ENCODE measurements at places on chromosomes 4 and X. TPM values are rescaled to one million over a fixed set of nuclear protein-coding genes. Genes with fewer than 3 reads are reported as not detected.

The ALAS2 gene
- 197 TPM for total RNA-seq

The DTHD1 gene
- total RNA-seq: not detected

The VEGFD gene
- total RNA-seq: 0.58 TPM

The MTTP gene
- total RNA-seq: 3.4 TPM

The UCP1 gene
- total RNA-seq: not detected

The SOD3 gene
- 28.8 TPM for total RNA-seq

The EDA2R gene
- 0.58 TPM for total RNA-seq

The CXorf58 gene
- 0.18 TPM for total RNA-seq

The IQCM gene
- not detected for total RNA-seq

The NSUN7 gene
- 13.3 TPM for total RNA-seq

The PABPC5 gene
- total RNA-seq: 5.2 TPM

The MAP3K15 gene
- 5.0 TPM for total RNA-seq

The MAP9 gene
- 17.0 TPM for total RNA-seq

The ARHGEF38 gene
- total RNA-seq: 3.7 TPM

The SMIM43 gene
- 0.23 TPM for total RNA-seq

The NAP1L2 gene
- total RNA-seq: 2.6 TPM

The NWD2 gene
- total RNA-seq: 0.06 TPM

The ZNF595 gene
- total RNA-seq: 29.5 TPM

The EGFL6 gene
- total RNA-seq: 20.2 TPM

The GPR101 gene
- not detected for total RNA-seq

The EGF gene
- 9.3 TPM for total RNA-seq

The OPRPN gene
- total RNA-seq: not detected

The SPANXA2 gene
- total RNA-seq: not detected

The CPZ gene
- total RNA-seq: 21.4 TPM

The PNMA5 gene
- not detected for total RNA-seq

The SPOCK3 gene
- 6.1 TPM for total RNA-seq

The VCX2 gene
- total RNA-seq: not detected

The NAA11 gene
- not detected for total RNA-seq

The MAGEA10 gene
- not detected for total RNA-seq

The HERC6 gene
- 9.1 TPM for total RNA-seq

The TRAM1L1 gene
- 9.9 TPM for total RNA-seq

The OTC gene
- not detected for total RNA-seq

The MAGEB10 gene
- not detected for total RNA-seq

The GLRA2 gene
- 0.12 TPM for total RNA-seq

The MAGEB5 gene
- total RNA-seq: not detected

The RPS6KA6 gene
- 10.8 TPM for total RNA-seq

The UPF3B gene
- 4.8 TPM for total RNA-seq

The FAAH2 gene
- total RNA-seq: 10.5 TPM

The PASD1 gene
- not detected for total RNA-seq

The BRS3 gene
- total RNA-seq: not detected

The MGARP gene
- total RNA-seq: 0.12 TPM

The ADH1C gene
- total RNA-seq: 83.4 TPM

The PAGE2B gene
- total RNA-seq: 0.70 TPM

The WDR17 gene
- 6.0 TPM for total RNA-seq

The RPS6KA3 gene
- 33.0 TPM for total RNA-seq

The C4orf54 gene
- 71.2 TPM for total RNA-seq

The METAP1 gene
- 35.4 TPM for total RNA-seq

The SPARCL1 gene
- 46.2 TPM for total RNA-seq

The ZRSR2 gene
- 3.9 TPM for total RNA-seq

The SSX3 gene
- total RNA-seq: not detected

The CT45A3 gene
- 0.18 TPM for total RNA-seq

The DCHS2 gene
- 11.1 TPM for total RNA-seq

The TCP11X2 gene
- total RNA-seq: 1.4 TPM

The MTNR1A gene
- 2.0 TPM for total RNA-seq

The GRPR gene
- 0.35 TPM for total RNA-seq

The DGAT2L6 gene
- 0.29 TPM for total RNA-seq

The SMIM10 gene
- total RNA-seq: 4.0 TPM

The ASB12 gene
- total RNA-seq: 5.5 TPM

Measured in metanephros (tissue), 2 donors.